Left renal cortex interstitium (tissue), 4 donors: ENCODE measurements at places on chromosomes 13 and 19.

DNA sequence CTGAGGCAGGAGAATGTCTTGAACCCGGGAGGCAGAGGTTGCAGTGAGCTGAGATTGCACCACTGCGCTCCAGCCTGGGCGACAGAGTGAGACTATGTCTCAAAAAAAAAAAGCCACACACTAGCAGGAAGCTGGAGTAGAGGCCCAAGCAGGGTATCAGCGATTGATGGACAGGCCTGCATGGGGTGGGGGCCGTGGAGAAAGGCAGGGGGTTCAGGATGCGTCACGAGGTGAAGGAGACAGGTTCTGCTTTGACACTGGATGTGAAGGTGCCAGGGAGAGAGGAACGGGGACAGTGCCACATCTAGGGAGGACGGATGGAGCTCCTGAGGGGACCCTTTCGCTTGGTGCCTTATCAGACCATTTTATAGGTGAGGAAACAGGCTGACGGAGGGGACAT is 7.1 kb downstream of the COLGALT1 start:
- no peak for DNase-seq

DNA sequence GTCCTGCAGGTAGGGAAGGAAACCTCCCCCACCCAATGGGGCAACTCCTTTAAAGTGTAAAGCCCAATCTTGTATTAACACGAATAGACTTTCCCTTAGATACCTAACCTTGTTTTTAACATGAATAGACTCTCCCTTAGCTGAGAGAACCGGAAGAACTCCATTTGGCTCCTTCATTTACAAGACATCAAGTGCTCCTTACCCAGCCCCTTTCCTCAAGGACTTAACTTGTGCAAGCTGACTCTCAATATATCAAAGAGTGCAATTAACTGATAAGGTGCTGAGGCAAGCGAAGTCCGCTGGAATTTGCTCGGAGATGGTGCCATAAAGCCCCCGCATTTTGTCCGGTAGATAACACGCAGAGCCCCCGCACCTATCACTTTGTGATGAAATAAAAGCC is 9.9 kb upstream of the ZNF90 start:
- no peak for DNase-seq

DNA sequence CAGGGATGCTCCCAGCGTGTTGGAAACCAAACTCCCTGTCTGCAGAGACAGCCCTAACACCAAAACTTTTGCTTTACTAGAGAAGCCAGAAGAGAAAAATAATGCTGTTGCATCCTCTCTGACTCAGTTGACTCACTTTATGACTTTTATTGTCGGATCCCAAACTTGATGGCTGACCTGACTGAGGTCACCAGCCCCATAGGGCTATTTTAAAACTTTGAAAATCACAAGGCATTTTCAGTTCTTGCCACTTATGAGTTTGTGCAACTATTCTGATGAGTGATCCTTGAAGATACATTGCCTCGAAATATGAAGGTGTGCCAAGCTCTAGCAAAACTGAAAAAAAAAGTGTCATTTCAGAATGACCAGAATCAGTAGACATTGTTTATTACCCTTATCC is 320.2 kb downstream of the DLEU7 start:
- no peak for DNase-seq

DNA sequence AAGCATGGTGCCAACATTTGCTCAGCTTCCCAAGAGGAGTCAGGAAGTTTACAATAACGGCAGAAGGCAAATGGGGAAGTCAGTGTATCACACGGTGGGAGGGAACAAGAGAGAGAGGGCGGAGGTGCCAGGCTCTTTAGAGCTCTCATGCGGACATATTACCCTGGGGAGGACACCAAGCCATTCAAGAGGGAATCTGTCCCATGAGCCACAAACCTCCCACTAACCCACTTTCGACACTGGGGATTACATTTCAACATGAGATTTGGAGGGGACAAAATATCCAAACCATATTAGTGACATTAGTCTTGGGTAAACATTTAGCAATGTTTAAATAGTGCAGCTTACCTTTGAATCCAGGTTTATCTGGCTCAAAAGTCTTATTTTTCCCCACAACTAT is 69.9 kb downstream of the SLAIN1 start:
- DNase-seq = no peak

- DNase-seq = no peak
These were observed 3.0 kb upstream of the KMT2B start for GRCh38 chr19:35714601-35715354.

- no peak for DNase-seq
These were observed 5.7 kb downstream of the JAK3 start for GRCh38 chr19:17841810-17842662.

DNA sequence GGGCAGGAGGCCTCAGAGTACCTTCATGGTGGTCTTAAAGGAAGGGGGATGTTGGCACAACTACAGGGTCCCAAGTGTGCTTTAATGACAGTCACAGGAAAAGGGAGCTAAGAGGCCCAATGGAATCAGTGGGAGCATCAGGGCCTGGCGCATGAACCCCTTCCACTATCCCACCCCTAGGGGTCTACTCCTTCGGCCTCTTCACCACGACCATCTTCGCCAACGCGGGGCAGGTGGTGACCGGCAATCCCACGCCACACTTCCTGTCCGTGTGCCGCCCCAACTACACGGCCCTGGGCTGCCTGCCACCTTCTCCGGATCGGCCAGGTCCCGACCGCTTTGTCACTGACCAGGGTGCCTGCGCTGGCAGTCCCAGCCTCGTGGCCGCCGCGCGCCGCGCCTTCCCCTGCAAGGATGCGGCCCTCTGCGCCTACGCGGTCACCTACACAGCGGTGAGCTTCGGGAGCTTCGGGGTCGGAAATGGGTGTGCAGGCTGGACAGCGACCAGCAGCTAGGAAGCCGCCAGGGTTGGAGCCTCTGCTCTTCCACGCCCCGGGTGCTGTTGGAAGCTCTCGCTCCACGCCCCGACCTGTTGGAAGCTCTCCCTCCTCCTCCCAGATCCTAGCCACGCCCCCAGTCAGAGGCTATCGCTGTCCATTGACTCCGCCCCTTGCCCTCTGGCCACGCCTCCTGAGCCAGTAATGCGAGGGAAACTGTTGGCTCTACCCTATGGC is 6.0 kb downstream of the PLPPR2 start:
- no peak for DNase-seq

DNA sequence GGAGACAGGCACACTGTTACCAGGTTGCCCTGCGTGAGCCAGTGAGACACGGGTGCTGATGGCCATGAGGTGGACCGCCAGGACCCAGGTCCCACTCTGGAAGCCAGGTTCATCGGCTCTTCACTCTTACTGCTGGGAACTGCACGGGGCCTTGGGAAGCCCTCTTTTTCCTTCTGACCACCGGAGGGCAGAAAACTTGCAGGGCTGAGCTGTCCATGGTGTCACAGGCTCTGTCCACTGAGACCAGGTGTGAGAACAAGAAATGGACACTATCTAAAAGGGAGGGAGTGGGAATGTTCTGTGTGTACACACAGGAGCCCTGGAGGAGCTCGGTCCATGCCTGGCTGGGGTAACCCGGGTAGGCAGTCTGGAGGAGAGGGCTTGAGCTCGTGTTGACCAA is 93.4 kb downstream of the UQCRFS1 start:
- no peak for DNase-seq

DNA sequence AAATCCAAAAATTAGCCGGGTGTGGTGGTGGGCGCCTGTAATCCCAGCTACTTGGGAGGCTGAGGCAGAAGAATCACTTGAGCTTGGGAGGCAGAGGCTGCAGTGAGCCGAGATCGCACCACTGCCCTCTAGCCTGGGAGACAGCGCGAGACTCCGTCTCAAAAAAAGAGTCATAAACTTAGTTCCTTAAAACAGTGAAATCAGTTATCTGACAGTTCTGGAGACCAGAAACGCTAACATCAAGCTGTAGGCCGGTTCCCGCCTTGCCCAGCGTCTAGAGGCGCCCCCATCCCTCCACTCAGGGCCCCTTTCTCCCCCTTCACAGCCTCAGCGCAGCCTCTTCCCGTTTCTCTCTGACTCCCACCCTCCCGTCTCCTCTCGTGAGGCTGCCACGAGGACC is 11.9 kb downstream of the ADAT3 start:
- DNase-seq = no peak

DNA sequence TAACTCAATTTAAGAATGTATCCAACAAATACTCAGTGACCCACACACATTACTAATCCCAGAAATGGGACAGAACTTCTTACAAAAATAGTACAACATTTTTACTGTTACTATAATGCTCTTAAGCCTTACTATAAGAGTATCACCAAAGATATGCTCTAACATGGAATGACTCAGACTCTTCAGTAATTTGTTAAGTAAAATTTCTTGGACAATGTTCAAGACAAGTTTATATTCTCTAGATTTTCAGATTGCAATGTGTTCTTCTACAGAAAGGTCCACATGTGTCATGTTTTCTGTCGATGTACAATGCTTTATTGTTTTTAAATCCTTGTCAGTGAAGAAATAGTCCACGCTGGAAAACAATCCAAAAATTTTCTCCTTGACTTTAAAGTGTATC is 66.3 kb upstream of the RFXAP start:
- no peak for DNase-seq

GRCh38 chr19:42697884-42698283 is 42.4 kb downstream of the PSG3 start:
- no peak for DNase-seq

GRCh38 chr19:53538378-53539109 is 599 bp downstream of the ZNF331 start:
- DNase-seq = no peak
